ENCODE measurements at places on chromosomes 13 and 19. TPM values are rescaled to one million over a fixed set of nuclear protein-coding genes. Genes with fewer than 3 reads are reported as not detected.

- no peak overlapping the region for H3K27ac ChIP-seq
- H3K4me1 ChIP-seq = no peaks in the 10 kb centered on the region
- H3K4me3 ChIP-seq = no peak overlapping the region
- H3K36me3 ChIP-seq = no peaks in the 10 kb centered on the region
- H3K27me3 ChIP-seq = peaks cover 11% of the 10 kb centered on the region
These were observed 102.1 kb upstream of the FNDC3A start for GRCh38 chr13:48873587-48873986.

DNA sequence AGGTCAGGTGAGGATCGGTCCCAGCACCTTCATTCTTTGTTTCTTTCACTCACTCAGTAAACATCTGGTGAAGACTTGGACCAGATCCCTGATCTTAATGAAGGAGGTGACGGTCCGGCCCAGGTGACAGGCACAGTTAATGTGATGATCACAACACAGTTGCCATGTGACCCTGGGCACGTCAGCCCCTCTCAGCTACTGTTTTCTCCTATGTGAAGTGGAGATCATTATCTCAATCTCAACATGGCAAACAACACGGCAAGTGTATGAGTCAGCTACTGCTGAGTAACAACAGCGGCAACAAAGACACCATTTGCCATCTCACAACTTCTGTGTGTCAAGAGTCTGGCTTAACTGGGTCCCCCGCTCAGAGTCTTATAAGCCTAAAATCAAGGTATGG is 74.6 kb downstream of the GNG7 start:
- H3K4me1 ChIP-seq = peaks cover 39% of the 10 kb centered on the region
- H3K27ac ChIP-seq = peak overlapping the region; percentile 25
- no peak overlapping the region for H3K4me3 ChIP-seq
- no peaks in the 10 kb centered on the region for H3K27me3 ChIP-seq
- no peak for DNase-seq

GRCh38 chr13:34722922-34723321 is 219.1 kb upstream of the NBEA start:
- H3K36me3 ChIP-seq = no peaks in the 10 kb centered on the region
- no peaks in the 10 kb centered on the region for H3K4me1 ChIP-seq
- H3K27ac ChIP-seq = no peak overlapping the region
- no peaks in the 10 kb centered on the region for H3K27me3 ChIP-seq
- H3K4me3 ChIP-seq = no peak overlapping the region

KLK3 gene
- total RNA-seq = not detected
